ENCODE measurements at places on chromosomes 12 and 14.

GRCh38 chr12:71019282-71019831, 98.8 kb upstream of the PTPRR start:
- no peak for DNase-seq

DNA sequence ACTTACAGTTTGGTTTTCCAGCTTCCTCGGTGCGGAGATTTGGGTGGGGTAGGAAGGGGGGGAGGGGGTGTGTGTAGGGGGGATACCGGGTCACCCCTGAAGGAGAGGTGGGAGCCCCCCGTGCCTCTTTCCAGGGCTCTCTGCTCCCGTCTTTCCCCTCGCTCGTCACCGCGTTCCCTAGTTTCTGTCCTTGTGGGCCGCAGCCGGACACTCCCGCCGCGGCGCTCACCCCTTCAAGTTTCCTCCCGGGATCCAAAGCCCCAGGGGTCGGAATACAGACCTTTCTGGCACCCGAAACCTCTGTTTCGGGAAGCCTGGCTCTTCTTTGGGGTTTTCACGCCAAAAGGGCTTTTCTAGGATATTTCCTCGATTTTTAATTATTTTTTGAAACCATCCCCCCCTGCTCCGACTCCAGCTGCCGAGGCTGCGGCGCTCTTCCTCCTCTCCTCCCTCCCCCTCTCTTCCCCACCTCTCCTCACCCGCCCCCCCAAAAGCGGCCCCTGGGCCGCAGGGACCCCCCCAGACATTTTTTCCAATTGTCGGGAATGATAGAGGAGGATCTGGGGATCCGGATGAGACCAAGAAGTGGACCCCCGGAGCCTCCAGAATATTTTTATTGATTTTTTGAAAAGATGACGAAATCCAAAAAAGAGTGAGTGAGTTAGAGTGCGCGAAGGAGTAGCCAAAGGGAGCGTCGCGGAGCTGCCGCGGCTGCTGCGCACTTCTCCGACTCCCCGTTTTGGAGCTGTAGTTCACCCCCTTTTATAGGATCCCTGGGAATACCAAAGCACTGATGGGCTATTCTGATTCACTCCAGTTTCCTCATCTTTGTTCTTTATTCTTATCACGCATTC, 1.7 kb downstream of the CCND2 start:
- DNase-seq, result no peak

DNA sequence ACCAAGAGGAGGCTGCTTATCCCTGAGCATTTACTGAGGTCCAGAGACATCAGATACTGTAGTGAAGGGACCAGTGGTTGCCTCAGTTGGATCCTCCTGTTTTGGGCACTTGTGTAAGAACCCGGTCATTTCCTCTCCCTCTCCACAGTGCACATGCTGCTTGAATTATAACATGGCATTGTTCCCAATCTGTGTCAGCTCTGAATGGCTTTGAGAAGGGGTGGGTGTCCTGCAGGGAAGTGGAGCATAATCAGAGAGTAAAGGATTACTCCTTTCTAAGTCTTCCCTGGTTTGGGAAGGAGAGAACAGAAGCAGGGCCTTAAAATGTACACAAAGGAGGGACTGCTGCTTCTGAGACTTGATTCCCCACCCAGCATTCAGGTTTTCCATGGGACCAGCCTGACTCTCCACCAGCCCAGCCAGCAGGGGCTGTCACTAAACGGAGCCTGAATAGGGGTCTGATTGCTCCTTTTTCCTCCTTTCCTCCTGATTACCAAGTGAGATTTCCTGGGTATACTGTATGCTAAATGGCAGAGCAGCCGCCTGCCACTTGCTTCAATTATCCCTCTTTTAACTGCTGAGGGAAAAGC, 78.4 kb downstream of the NRXN3 start:
- DNase-seq, result no peak

- DNase-seq, result no peak
Observed at GRCh38 chr14:95320955-95321600, 1.4 kb upstream of the CLMN start.

DNA sequence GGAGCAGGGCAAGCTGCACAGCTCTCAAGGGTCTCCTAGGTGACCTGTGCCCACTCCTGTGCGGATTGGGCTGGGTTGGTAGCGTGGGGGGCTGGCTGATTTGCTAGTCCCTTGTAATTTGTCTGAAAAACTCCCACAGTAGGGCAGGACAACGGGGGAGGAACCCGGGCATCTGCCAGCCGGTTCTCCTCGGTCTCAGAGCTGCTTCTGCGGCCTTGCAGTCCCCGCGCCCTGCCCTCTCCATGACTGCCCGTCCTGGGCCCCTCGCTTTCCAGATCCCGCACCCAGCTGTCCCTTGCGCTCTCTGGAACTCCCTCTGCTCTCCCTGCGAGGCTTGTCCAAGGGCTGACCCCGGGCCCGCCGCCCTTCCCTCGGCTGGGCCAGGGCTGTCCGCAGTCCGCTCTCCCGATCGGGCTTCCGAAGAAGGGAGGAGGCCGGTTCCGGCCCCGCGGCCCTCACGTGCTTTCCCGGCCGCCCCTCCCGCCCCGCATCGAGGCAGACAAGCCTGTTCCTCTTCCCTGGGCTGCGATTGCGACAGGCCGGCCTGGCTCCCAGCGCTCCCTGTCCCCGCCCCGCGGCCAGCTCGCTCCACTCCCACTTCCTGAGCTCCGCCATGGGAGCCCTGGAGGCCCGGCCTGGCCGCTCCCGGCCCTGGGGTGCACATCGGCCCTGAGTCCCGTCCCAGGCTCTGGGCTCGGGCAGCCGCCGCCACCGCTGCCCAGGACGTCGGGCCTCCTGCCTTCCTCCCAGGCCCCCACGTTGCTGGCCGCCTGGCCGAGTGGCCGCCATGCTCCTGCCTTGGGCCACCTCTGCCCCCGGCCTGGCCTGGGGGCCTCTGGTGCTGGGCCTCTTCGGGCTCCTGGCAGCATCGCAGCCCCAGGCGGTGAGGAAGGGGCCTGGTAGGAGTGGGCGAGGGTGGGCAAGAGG, at the start of gene LTBR:
LTBR (plus strand) TSS at position 591 of the 927 bp plus-strand sequence; CDS start at position 788, 197 bp downstream.
- no peak for DNase-seq

DNA sequence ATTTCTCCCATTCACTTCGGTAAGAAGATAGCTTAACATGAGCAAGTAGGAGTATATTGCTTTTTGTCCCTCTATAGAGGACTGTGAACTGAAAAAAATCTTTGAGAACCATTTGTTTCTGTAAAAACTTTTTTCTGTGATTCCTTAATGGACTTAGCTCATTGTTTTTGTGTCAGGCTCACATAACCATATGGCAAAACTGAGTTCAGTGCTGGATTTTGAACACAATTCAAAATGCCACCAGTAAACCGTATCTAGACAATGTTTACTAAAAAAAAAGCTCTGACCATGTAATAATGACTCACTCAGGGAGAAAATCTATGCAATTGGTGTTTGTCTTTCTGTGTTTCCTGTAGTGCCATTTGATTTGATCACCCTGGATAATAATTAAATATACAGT, 5.2 kb downstream of the TRHDE start:
- no peak for DNase-seq

DNA sequence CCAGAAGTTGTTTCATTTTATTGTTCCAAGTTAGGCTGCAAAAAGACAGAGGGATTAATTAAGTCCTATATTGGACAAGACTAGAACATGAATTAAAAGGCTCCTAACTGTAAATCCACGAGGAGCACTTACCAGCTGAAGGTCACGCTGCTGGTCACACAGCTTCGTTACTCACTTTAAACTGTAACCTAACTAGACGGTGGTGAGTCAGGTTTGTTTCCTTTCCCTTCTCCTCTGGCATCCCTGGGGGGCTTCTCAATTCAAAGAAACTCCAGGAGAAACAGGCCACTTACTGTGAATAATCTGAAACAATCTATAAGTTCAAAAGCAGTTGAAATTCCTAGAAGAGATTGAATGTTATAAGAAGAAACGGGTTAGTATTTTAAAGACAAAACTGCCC, 331.4 kb downstream of the BCAT1 start:
- DNase-seq, result no peak

GRCh38 chr14:80239631-80240030, 28.3 kb upstream of the DIO2 start:
- DNase-seq, result no peak

- no peak for DNase-seq
Observed at GRCh38 chr12:128920468-128920867, 67.2 kb downstream of the GLT1D1 start.

GRCh38 chr12:77592836-77593235, 237.9 kb upstream of the NAV3 start:
- no peak for DNase-seq

GRCh38 chr12:123061441-123062205, 81.1 kb downstream of the ARL6IP4 start:
- DNase-seq, result no peak

DNA sequence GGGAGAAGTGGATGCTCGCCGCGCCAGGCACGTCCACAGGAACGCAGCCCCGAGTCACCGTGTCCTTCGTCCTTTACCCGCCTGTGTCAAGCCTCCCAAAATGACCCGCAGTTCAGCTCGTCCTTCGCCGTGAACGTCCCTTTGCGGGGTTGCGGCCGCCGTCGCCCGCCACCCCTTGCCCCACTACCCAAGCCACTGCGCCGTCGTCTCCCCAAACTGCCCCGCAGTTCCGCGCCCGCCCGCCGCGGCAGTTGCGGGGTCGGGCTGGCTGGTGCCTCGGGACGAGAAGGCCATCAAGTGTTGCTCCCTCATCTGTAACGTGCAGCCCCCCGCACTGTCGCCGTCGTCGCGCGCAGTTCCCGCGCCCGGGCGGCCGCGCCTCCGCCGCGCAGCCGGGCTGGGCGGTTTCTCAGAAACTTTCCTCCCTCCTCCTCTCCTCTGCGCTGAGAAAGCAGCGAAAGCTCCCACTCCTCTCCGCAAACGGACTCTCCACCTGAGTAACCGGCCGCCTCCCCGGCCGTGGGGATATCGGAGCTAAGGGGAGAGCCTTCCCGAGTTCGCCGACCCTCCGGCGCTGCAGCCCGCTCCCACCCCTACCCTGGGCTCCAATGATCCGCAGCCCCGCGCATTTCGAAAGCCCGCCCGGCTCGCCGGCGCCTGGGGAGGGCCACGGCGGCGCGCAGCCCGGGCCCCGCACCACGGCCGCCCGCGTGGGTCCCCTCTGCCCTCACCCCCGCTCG, 6.7 kb downstream of the CDKN1B start:
- DNase-seq, result peak; percentile 35

DNA sequence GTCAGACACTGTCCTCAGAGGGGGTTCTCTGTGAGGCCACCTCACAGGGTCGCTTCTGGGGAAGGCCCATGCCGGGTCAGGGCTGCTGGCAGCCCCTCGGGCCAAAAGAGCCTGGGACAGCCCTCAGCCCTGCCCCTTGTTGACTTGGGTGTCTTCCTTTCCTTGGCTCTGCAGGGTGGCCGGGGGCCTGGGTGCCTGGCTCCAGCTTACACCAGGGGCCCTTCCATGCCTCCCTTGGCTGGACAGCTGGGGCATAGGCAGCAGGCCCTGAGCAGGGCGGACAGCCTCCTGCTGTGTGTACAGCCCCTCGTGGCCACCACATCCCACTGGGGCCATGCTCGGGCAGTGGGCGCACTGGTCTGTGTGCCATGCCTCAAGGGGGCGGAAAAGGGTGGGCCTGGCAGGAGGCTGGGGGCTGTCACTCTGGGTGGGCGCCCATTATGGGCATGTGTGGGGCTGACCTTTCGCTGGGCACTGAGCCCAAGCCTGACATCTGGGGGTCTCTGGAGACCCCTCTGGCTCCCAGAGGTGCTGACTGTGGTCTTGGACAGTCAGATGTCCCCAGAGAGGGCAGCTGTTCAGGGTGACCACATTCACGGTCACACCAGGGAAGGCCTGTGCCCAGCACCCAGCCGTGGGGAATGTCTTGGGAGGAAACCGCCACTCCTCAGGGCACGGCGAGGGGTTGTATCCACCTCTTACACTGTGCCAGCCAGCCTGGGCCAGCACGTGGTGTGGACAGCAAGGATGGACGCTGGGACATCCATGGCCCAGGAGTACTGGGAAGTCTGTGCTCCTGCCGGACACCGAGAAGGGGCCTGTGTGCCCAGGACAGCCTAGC, 313.3 kb downstream of the TMEM121 start:
- no peak for DNase-seq

GRCh38 chr12:112788205-112788604, 3.3 kb upstream of the RPH3A start:
- DNase-seq, result no peak

- no peak for DNase-seq
Observed at GRCh38 chr12:42421844-42422779, 96.1 kb downstream of the PPHLN1 start.

GRCh38 chr12:5742258-5742657, 202.8 kb downstream of the ANO2 start:
- no peak for DNase-seq

GRCh38 chr12:89344862-89345202, 7.5 kb downstream of the DUSP6 start:
- no peak for DNase-seq

DNA sequence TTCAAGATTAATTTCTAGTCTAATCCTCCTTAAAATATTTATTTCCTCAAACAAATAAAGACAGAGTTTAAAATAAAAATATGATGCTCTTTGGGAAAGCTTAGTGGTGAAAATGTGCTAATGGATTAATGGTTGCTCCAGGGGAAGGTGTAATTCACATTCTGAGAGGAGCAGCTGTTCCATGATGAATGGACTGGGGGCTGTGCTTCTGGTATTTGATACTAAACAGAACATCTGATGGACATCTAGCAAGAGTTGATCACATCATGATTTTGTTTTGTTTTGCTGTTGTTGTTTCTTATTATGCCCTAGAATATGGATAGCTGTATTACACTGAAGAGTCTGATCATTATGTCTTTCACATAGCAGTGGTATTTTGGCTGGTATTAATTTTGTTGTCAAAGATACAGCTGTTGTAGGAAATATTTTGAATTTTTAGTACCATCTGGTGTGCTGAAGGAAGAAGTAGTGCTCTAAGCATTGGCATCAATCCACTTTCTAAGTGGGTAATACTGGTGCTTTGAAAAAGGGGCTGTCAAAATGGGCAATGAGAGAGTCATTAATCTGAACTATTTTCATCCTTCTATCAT, 296.4 kb downstream of the ADAMTS20 start:
- DNase-seq, result no peak

- no peak for DNase-seq
Observed at GRCh38 chr12:127324681-127325080, 942.3 kb upstream of the TMEM132C start.
